D341Med (cell line): ENCODE measurements at places on chromosomes 2 and 18.
A peak's percentile ranks its signal among the peaks of the same experiment; 100 is the strongest.

DNA sequence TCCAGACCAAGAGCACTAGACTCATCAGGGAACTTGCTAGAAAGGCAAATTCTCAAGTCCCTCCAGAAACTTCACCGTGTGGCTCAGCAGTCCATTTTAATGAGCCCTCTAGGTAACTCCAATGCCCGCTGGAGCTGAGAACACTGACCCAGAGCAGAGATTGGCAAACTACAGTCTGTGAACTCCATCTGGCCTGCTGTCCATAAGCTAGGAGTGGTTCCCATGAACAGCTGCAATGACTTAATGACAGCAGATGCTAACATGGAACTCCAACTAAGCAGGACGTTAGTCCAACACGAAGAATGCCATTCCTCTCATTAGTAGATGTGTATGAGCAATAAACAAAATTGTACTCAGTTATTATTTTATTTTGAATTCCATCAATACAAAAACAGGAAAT, 371.9 kb downstream of the STK39 start:
- no peak for DNase-seq

DNA sequence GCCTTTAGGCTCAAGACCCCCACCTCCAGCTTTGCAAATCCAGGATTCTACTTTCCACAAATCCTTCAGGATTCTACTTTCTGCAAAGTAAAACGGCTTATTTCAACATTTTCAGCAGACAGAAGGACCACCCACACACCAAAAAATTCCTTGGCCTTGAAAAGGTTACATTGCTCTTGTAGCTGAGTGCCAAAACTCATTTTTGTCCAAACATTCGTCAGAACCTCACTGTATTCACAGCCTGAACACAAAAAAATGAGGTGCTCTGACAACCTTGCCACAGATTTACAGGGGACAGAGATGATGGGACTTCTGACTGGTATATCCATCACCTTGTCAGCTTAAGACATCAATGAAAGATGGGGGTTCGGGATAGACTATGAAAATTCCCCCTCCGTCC, 63.0 kb upstream of the COX7A2L start:
- DNase-seq: no peak

DNA sequence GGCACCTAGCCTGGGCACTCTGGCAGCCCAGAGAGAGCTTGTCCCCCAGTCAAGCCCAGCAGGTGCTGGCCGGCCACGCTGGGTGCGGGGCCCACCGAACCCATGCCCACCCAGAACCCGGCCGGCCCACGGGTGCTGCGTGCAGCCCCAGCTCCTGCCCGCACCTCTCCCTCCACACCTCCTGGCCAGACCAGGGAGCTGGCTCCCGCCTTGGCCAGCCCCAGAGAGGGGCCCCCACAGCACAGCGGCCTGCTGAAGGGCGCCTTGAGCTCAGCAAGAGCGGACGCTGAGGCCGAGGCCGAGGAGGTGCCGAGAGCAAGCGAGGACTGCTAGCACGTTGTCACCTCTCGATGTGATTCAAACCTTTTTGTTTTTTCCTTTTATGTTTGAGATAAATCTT, 407.0 kb upstream of the KCNJ3 start:
- no peak for DNase-seq

GRCh38 chr2:55947752-55948151, 24.2 kb upstream of the EFEMP1 start:
- DNase-seq: no peak

DNA sequence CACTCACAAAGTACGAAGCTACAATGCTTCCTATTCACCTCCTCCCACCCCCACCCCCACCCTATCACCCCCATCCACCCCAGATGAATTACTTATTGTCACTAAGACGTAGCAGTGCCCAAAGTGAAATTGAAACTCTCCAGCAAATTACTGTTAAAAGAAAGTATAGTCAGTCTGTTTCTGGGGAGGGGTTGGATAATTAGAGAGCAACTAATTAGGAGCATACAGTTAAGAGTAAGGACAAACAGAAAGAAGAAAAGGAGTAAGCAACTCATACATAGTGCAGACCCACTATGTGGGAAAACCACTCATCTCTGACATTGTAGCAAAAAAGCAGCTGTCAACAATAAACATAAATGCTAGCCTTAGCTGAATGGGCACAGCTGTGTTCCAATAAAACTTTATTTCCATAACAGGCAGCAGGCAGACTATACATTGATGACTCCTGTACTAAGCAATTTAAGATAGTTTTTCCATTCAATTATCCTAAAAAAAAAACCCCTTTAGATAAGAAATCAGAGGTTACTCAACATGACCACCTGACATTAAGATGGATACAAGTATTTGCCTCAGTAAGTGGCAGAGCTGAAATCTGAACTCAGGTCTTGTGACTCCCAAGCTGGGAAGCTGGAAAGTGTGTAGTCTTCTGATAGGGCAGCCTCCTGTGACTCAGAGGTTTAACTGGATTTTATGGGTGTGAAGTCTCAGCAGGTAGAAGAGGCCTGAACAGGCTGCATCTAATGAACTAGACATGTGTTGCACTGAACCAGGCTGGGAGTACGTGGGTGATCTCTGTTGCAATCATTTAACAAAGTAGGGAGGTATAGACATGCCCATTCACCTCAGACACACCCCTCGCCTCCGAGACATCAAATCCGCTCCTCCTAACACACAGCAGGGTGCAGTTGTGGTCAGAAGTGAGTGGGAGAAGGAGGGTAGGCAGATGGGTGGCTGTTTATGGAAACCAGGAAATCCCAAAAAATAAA, 171.8 kb upstream of the KLF7 start:
- DNase-seq: no peak

DNA sequence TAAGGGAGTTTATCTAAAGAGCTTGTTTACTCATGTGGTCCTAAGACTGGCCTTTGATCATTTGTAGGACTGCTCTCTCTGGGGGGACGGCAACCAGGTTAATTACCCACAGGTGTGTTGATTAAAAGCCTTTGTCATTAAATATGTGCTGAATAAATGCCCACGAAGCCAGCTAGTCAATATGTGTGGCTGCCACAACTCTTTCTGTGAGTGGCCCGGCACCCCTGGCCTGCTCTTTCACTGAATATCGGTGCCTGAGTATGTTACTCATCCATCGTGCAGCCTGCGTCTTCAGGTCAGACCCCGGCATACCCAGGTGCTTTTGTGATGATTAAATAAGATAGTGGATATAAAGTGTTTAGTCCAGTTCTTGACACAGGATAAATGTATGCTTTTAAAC, 24.3 kb upstream of the FSHR start:
- DNase-seq: no peak

GRCh38 chr2:47403609-47404193, 745 bp downstream of the MSH2 start:
- DNase-seq: peak; percentile 28

DNA sequence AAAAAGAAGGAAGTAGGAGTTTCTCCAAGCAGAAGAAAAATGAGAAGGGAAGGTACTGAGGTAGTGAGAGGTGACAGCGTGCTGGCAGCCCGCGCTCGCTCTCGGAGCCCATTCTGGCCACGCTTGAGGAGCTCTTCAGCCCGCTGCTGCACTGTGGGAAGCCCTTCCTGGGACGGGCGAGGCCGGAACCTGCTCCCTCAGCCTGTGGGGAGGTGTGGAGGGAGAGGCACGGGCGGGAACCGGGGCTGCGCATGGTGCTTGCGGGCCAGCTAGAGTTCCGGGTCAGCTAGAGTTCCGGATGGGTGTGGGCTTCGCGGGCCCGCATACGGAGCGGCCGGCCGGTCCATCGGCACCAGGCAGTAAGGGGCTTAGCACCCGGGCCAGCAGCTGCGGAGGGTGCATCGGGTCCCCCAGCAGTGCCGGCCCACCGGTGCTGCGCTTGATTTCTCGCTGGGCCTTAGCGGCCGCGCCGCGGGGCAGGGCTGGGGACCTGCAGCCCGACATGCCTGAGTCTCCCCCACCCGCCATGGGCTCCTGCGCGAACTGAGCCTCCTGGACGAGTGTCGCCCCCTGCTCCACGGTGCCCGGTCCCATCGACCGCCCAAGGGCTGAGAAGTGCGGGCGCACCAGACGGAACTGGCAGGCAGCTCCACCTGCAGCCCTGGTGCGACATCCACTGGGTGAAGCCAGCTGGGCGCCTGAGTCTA, 11.1 kb upstream of the CYS1 start:
- no peak for DNase-seq

DNA sequence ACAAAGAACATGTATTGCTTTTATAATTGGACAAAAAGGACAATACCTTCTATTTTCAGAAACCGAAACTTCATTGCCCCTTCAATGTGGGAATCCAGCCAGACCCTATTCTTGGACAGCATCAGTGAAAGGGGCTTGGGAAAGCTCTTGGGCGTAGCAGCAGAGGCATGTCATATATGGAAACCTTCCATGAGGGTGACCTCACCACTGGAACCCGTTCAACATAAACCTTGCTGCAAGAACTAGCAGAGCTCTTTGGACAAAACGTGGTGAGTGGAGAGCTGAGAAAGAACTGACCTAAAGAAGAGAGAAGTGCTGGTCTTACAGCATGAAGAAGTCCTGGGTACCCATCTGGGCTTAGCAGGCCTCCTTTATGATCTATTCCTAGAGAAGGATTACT, 22.7 kb upstream of the ACTG2 start:
- no peak for DNase-seq
